ENCODE measurements at places on chromosomes 13 and 19.

DNA sequence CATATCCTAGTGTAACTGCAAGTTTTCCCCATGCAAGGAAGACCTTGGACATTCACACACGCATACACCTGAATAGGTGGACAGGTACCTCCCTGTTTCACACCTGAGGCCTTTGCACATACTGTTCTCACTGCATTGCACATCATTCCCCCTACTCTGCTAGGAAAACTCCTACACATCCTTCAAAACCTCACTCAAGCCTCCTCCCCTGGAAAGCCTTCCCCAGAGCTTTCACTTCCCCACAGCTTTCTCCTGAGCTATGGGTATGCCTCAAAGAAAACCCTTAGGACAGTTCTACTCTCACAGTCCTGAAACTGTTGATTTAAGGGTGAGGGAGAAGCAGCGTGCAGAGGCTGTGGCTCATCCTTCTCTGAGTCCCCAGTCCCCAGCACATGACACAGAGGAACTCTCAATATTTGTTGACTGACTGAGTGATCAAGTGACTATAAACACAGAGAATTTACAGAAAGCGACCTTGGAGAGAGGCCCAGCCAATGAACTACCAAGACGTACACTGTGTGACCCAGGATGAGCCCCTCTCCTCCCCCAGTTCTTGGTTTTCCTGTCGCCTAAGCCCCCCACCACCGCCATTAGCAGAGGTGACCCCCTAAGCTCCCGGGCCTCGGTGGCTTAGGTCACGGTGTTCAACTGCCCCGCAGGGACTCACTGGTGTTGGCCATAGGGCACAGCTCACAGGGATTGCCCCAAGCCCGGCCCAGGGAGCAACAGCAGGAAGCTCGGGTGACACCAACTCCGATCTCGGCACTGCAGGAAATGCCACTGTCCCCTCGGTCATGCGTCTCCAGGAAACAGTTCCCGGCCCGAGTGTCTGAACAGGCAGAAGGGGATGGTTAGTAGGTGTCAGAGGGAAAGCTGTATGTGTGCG is 40.6 kb downstream of the FBN3 start:
- no peak for DNase-seq

- no peak for DNase-seq
These were observed 15.7 kb upstream of the HNRNPM start for GRCh38 chr19:8429044-8429443.

DNA sequence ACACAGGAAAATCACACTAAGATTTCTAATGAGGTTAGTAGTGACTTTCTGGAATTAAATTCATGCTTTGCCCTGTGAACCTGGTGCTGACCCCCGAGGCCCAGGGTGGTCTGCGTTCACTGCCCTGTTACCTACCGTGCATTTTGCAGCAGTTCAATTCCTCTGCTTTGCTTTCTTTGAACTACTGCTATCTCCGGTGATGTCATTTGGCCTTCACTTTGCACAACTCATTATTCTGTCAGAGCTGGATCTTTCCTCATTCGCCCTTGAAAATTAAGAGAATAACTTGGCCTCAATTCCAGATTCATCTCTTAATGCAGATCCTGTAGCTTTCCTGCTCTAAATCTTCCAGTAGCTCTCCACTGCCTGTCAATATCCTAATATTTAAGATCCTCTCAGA is 8.8 kb upstream of the LRRC63 start:
- DNase-seq = no peak

- DNase-seq = no peak
These were observed 23.2 kb upstream of the MAB21L1 start for GRCh38 chr13:35499676-35500075.

GRCh38 chr19:1624458-1624857 is 19.2 kb upstream of the UQCR11 start:
- DNase-seq = peak; percentile 54

- no peak for DNase-seq
These were observed 16.9 kb downstream of the ZNF331 start for GRCh38 chr19:53554804-53555203.

- DNase-seq = no peak
These were observed 16.5 kb downstream of the ACP7 start for GRCh38 chr19:39100500-39101166.

GRCh38 chr13:48975101-48975855 is 434 bp upstream of the FNDC3A start:
- peak; percentile 37 for DNase-seq

DNA sequence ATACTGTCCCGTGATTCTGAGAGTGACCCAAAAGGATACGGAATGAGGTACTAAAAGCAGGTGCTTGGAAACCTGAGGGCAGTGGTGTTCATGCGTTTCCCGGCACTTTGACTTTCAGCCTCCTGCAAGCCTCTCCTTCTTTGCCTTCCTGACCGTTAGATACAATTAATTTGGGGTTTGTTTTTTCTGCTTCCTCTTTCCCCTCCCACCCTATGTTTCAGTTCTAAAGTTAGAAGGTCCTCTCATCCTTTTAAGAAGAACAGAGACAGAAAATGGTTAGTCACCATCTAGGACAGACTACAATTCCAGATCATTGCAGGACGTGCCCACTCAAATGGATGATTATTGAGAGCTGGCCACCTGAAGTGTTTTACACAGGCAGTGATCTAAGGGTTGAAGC is 1.8 kb upstream of the LILRB4 start:
- DNase-seq = no peak

GRCh38 chr19:45119582-45119981 is 26.6 kb downstream of the PPP1R37 start:
- no peak for DNase-seq

GRCh38 chr13:60577761-60578160 is 180.7 kb downstream of the TDRD3 start:
- DNase-seq = no peak

DNA sequence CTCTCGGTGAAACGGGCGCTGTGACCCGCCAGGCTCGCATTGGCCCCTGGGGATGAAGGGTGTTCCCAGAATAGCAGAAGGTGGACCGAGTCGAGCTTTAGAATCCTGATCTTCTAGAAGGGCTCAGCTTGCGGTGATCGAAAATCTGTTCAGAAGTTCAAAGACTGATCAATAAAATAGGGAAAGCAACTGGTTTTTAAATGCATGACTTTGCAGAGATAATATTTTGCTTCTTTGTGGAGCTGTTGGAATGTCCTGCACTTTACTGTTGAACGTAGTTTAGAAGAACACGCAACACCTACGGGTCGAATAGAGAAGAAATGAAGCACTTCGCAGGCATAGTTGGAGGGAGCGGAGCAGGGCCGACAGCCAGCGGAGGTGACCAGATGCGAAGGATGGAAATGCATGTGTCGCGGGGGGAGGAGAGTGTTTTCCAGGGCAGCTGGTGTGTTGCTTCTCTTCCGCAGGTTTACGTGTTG is 766 bp downstream of the CEBPG start:
- peak; percentile 3 for DNase-seq

DNA sequence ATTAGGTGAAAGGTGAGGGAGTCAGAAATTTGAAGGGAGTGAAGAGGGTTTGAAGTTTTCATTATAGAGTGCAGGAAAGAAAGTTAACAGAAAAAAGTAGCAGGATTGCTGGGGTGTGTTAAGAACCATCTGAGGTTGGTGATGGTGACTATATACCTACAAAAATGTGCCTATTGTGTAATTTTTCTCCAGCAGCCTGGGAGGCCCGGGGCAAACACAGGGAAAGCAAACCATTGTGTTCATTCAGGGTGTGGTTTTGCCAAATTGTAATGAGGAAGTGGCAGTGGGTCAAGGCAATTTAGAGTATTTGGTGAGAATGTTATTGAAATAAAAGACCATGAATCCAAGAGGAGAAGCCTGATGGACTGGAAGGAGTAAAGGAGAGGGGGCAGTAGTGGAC is 8.2 kb upstream of the SUCLA2 start:
- no peak for DNase-seq

DNA sequence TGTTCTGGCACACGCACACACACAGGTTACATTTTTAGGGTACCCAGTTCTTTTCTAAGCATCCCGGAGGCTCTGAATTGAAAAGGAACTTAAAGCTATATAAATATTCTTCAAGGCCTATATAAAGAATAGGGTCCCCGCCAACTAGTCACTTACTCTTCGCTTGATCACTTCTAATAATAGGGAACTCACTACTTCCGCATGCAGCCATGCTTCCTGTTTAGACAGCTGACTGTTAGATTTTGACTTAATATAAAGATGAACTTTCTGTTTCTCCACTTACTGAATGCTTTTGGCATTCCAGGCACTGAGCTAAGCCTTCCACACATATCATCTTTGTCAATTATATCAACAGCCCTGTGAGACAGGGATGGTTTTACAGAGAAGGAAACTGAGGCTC is 259.6 kb downstream of the TSHZ3 start:
- DNase-seq = no peak

GRCh38 chr19:46528601-46529590 is 33.2 kb upstream of the PNMA8B start:
- DNase-seq = no peak

DNA sequence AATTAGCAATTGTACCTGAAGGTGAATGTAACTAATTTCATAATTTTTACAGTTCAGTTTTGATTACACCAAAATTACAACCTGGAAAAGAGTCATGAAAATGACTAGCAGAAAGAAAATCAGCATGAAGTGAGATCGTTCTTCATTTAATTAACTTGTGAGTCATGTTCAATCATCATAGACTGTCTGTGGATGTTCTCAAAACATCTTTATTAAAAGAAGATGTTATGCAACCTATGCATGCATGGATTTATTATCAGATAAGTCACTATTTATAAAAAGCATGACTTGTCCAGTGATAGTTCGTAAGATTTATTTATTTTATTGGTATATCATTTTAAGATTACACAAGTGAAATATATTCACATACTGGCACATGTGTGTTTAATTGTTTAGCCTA is 245.9 kb downstream of the ITGBL1 start:
- no peak for DNase-seq

DNA sequence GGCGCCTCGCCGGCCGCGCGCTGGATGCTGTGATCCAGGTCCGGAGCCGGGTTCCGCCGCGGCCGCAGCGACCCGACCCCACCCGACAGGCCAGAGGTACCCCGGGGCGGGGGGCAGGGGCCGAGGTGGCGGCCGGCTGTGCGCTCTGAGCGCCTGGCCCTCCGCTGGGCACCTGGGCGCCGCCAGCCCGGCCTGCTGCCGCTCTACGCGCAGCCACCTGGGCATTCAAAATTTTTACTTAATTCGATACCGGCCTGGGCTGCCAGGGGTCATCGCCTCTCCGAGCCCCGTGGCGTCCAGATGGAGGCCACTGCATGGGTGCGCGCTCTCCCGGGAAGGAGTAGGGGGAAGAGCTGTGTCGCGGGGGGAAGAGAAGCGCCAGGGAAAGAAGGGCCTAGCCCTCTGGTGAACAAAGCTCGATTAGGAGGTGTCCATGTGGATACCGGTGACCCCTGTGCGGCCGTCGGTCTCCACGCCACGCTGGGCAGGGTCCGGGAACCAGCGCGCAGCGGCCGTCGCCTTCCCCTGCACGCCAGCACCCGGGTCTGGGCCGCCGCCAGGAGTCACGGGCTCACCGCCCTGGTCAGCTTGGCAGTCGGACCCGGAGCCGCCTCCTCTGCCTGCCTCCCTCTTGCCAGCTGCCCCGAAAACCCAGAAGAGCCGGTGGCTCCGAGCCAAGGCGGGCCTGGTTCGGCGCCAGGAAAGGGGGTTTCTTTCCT is 666 bp downstream of the BIVM start:
- DNase-seq = no peak

DNA sequence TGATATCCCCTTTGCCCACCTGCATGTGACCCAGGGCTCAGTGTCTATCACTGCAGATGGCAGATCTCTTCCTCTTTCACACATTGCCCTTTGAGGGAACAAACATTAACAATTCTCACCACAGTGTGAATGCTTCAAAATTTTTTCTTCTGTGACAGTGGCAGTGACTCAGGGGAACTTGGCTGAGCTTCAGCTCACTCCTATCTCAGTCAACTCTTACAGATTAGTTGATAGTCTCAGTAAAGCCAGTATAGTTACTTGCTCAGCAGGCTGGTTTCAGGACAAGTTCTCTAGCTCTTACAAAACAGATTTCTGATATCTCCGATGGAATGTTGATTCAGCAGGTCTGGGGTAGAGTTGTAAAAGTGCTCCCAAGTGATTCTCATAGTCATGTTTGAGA is 166.9 kb downstream of the DLEU7 start:
- DNase-seq = no peak

- peak; percentile 39 for DNase-seq
These were observed 169.3 kb downstream of the COL4A1 start for GRCh38 chr13:110137680-110138009.

- DNase-seq = no peak
These were observed 22.1 kb downstream of the LATS2 start for GRCh38 chr13:21039097-21039800.

DNA sequence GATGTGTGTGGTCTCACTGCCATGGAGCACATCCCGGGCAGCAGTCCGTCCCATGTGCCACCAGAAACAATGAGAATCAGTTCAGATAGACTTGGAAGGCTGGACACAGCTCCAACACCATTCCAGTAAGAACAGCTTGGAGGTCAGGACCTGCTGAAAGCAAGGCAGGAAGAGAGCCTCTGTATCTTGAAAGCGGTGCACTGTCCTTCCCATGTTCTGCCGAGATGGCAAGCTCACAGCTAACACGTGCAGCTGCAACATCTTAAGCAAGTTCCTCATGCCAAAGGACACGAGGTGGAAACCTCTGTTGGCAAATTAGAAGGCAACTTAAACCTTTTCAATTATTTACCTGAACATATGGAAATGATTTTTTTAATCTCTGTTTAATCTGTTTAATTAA is 175.4 kb downstream of the DLEU7 start:
- no peak for DNase-seq

DNA sequence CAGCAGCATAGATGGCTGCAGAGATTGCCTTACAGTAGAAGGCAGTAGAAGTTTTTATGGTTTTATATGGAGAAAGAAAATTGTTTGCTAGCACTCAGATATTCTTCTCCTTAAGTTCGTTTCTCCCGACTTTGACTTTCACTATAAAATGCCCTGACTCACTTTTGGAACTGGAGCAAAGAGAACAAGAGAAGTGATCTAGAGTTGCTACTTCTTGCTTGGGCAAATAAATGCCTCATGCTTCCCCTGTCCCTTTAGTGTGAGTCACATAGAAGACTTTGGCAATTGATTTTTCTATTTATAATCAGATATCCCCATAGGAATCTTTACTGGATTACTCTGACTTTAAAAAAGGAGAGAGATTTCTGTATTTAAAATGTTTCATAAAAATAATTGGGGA is 46.9 kb downstream of the ITGBL1 start:
- no peak for DNase-seq

GRCh38 chr19:50046649-50047503 is 21.1 kb downstream of the ZNF473 start:
- peak; percentile 67 for DNase-seq

- DNase-seq = no peak
These were observed 185.2 kb upstream of the SOX1 start for GRCh38 chr13:111881700-111882099.

DNA sequence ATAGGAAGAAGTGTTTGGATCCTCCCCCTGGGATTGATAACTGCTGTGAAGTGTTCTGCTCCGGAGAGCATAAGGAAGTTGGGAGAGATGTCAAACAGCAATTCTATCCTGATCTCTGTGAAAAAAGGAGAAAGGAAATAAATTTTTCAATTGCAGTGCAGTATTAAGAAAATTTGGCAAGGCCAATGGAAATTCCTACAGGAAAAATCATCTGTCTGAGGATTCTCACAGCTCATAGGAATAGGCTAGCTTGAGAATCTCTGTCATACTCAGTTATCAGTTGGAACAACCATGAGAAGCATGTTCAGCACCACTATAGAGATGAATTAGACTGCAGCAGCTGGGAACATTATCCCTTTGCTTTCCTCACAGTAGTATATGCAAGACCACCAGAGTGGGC is 1238.9 kb upstream of the MIR17HG start:
- no peak for DNase-seq

- DNase-seq = no peak
These were observed 40.2 kb downstream of the SLAIN1 start for GRCh38 chr13:77737583-77738200.

GRCh38 chr13:110651726-110652230 is 36.4 kb downstream of the NAXD start:
- DNase-seq = no peak

All from CD4-positive, alpha-beta T cell treated with Interleukin-1 beta for 1 hour (primary cell).